ENCODE measurements at places on chromosomes 3 and 15. TPM values are rescaled to one million over a fixed set of nuclear protein-coding genes. Genes with fewer than 3 reads are reported as not detected.

- H3K27me3 ChIP-seq = no peaks in the 10 kb centered on the region
- DNase-seq = no peak
- H3K4me1 ChIP-seq = peaks cover 29% of the 10 kb centered on the region
- H3K27ac ChIP-seq = no peak overlapping the region
Measured at GRCh38 chr3:25594007-25594502, 70.7 kb downstream of the TOP2B start.

Gene GPR149
- not detected for total RNA-seq

Gene NLGN1
- total RNA-seq = 1.3 TPM

Gene LYZL4
- not detected for total RNA-seq

- DNase-seq = no peak
- H3K4me3 ChIP-seq = no peak overlapping the region
- H3K27me3 ChIP-seq = no peaks in the 10 kb centered on the region
- no peak overlapping the region for H3K27ac ChIP-seq
Measured at GRCh38 chr15:37594417-37594816, 340.0 kb upstream of the TMCO5A start.

GRCh38 chr3:144041960-144042556 lies 70.4 kb downstream of the DIPK2A start:
- H3K4me3 ChIP-seq = no peak overlapping the region
- H3K36me3 ChIP-seq = no peaks in the 10 kb centered on the region
- H3K4me1 ChIP-seq = no peaks in the 10 kb centered on the region
- H3K27me3 ChIP-seq = no peaks in the 10 kb centered on the region

Gene MORC1
- not detected for total RNA-seq

Gene IGDCC3
- total RNA-seq = not detected

- H3K4me3 ChIP-seq = no peak overlapping the region
- H3K36me3 ChIP-seq = no peaks in the 10 kb centered on the region
- no peak for DNase-seq
- H3K27ac ChIP-seq = no peak overlapping the region
Measured at GRCh38 chr3:139674571-139675260, 3.1 kb downstream of the NMNAT3 start.

- H3K4me3 ChIP-seq = no peak overlapping the region
- H3K4me1 ChIP-seq = peaks cover 14% of the 10 kb centered on the region
- H3K27me3 ChIP-seq = no peaks in the 10 kb centered on the region
- H3K36me3 ChIP-seq = no peaks in the 10 kb centered on the region
- DNase-seq = no peak
Measured at GRCh38 chr15:56815247-56815646, 81.9 kb upstream of the ZNF280D start.

GRCh38 chr3:100106094-100106493 lies 8.2 kb downstream of the FILIP1L start:
- no peak for DNase-seq
- no peak overlapping the region for H3K27ac ChIP-seq
- H3K27me3 ChIP-seq = no peaks in the 10 kb centered on the region

Gene CMTM7
- 23.3 TPM for total RNA-seq

DNA sequence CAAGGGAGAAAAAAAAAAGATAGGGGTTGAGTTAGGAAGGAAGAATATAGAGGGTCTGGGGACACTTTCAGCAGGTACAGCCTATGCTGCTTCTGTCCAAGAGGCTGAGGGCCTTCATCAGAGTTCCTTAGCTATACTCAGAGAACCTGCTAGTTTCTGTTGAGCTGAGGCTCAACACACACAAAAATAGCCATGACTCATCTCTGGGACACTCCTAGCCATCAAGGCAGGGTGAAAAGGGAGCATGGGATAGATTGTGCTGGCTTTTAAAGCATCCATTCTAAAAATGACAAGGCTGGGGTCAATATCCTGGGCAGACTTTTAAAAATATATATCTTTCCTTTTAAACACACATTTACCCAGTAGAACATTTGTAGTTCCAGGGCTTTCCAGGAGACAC lies 2.8 kb upstream of the RTP2 start:
- no peaks in the 10 kb centered on the region for H3K4me1 ChIP-seq
- no peak overlapping the region for H3K4me3 ChIP-seq
- no peaks in the 10 kb centered on the region for H3K36me3 ChIP-seq
- DNase-seq = no peak
- H3K27ac ChIP-seq = no peak overlapping the region

GRCh38 chr15:79092382-79092781 lies 1.8 kb upstream of the RASGRF1 start:
- peaks cover 27% of the 10 kb centered on the region for H3K4me1 ChIP-seq
- H3K27ac ChIP-seq = no peak overlapping the region
- H3K4me3 ChIP-seq = no peak overlapping the region
- no peak for DNase-seq
- no peaks in the 10 kb centered on the region for H3K36me3 ChIP-seq
- H3K27me3 ChIP-seq = peaks cover 20% of the 10 kb centered on the region
